Hematopoietic multipotent progenitor cell treated with erythropoietin and hydrocortisone succinate and interleukin-3 and kit ligand, for 6 days (in vitro differentiated cells): ENCODE measurements at places on chromosomes 4 and X.

GRCh38 chrX:96982161-96982560 lies 98.5 kb downstream of the RPA4 start:
- DNase-seq, result peak; percentile 59

GRCh38 chr4:105357258-105357980 lies 116.4 kb downstream of the PPA2 start:
- DNase-seq, result no peak

DNA sequence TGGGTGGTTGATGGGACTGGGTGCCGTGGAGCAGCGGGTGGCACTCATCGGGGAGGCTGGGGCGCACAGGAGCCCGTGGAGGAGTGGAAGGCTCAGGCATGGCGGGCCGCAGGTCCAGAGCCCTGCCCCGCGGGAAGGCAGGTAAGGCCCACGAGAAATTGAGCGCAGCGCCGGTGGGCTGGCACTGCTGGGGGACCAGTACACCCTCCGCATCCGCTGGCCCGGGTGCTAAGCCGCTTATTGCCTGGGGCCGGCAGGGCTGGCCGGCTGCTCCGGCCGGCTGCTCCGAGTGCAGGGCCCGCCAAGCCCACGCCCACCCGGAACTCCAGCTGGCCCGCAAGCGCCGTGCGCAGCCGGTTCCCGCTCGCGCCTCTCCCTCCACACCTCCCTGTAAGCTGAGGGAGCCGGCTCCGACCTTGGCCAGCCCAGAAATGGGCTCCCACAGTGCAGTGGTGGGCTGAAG lies 85.1 kb upstream of the FAT4 start:
- no peak for DNase-seq

GRCh38 chrX:28347476-28347875 lies 239.8 kb upstream of the IL1RAPL1 start:
- peak; percentile 4 for DNase-seq

DNA sequence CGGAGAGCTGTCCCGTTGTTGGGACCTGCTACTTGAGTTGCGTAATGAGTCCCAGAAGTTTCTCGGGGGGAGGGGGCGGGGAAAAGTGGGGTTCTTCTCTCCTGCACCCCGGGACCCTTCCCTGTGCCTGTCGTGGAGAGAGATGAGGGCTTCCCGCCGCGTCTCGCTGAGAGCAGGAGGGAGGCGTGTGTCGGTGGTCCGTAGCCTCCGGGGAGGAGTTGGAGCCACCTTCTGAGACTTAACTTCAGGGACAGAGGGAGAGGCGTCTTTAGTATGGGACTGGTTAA lies 698 bp downstream of the AFF1 start:
- peak; percentile 78 for DNase-seq

GRCh38 chr4:76376534-76376933 lies 44.4 kb downstream of the CCDC158 start:
- no peak for DNase-seq
